ENCODE measurements at places on chromosomes 12 and 14.

DNA sequence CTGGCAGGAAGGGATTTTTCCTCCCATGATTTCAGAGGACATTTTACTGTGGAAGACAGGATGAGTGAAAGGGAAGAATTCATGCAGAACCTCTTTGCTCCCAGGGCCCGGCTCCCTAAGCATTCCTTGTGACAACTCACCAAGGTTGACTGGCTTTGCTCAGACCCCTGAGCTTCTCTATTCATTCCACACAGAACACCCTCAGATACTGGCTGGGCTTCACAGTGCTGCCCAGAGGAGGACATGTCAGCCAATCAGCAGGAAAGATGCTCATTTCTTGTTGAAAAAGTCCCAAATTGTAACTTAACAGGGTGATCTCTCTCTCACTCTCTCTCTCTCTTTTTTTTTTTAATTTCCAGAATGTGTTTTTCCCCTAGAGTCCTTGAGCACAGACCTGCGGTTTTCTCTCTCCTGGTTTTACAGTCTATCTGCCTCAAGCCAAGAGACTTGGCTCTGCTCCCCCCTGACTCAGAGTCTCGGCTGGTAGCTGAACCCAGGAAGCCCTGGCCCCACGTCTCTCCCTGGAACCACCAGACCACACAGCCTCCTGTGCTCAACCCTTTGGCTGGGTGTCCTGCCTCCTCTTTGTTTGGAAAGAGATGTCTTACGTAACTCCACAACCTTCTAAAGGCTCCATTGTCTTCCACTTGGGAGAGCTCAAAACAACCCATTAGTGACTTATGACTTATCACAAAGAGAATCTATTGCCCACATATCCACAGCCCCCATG lies 43.9 kb downstream of the SSPN start:
- no peak for DNase-seq

GRCh38 chr12:98344046-98344930 lies 171.1 kb upstream of the TMPO start:
- DNase-seq, result no peak

DNA sequence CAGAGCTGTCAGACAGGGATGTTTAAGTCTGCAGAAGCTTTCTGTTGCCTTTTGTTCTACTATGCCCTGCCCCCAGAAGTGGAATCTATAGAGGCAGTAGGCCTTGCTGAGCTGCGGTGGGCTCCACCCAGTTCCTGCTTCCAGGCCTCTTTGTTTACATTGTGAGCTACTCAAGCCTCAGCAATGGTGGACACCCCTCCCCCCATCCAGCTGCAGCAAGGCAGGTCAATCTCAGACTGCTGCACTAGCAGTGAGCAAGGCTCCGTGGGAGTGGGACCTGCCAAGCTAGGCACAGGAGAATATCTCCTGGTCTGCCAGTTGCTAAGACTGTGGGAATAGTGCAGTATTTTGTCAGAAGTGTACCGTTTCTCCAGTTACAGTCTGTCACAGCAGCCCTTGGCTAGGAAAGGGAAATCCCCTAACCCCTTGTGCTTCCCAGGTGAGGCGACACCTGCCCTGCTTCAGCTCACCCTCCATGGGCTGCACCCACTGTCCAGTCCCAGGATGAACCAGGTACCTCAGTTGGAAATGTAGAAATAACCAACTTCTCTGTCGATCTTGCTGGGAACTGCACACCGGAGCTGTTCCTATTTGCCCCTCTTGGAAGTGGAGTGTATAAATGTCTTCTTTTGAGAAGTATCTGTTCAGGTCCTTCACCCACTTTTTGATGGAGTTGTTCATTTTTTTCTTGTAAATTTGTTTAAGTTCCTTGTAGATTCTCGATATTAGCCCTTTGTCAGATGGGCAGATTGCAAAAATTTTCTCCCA lies 213.5 kb upstream of the SLC38A2 start:
- DNase-seq, result peak; percentile 11

- no peak for DNase-seq
Observed at GRCh38 chr14:71636820-71637471, 295.3 kb upstream of the RGS6 start.

- no peak for DNase-seq
Observed at GRCh38 chr12:93642751-93643150, 34.4 kb upstream of the CRADD start.

GRCh38 chr12:33770652-33771051 lies 251.6 kb upstream of the ALG10 start:
- no peak for DNase-seq
